DMS53 (cell line): ENCODE measurements at places on chromosomes 12 and 14.

GRCh38 chr14:73476451-73476931 lies 14.2 kb upstream of the RIOX1 start:
- DNase-seq, result no peak

DNA sequence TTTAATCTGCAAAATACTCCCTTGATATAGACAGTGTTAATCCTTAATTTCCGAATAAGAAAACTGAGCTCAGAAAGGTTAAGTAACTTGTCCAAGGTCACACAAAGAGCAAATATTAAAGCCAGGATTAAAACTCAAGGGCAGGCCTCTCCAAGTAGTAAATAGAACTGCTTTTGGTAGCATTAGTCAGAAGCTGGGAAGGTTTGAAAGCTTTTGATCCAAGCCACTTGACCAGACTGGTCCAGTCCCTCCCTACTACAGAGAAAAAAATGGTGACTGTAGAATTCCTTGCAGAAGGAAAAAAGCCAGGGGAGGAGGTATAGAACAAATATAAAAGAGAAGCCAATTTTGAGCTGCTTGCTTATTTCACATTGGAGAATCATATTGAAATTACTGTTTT lies 111.5 kb downstream of the NT5DC3 start:
- peak; percentile 55 for DNase-seq

DNA sequence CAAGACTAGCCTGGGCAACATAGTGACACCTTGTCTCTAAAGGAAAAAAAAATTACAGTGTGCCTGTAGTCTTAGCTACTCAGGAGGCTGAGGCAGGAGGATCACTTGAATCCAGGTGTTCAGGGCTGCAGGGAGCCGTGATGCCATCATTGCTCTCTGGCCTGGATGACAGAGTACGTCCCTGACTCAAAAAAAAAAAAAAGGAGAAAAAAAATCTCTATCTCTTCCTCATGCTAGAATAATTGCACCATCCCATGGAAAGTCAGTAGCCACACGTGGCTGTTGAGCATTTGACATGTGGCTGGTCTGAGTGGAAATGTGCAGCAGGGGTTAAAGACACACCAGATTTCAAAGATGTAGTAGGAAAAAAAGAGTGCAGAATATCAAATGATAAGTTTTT lies 3.8 kb downstream of the RILPL1 start:
- DNase-seq, result no peak

- no peak for DNase-seq
Observed at GRCh38 chr12:124872068-124872719, 8.5 kb upstream of the SCARB1 start.

DNA sequence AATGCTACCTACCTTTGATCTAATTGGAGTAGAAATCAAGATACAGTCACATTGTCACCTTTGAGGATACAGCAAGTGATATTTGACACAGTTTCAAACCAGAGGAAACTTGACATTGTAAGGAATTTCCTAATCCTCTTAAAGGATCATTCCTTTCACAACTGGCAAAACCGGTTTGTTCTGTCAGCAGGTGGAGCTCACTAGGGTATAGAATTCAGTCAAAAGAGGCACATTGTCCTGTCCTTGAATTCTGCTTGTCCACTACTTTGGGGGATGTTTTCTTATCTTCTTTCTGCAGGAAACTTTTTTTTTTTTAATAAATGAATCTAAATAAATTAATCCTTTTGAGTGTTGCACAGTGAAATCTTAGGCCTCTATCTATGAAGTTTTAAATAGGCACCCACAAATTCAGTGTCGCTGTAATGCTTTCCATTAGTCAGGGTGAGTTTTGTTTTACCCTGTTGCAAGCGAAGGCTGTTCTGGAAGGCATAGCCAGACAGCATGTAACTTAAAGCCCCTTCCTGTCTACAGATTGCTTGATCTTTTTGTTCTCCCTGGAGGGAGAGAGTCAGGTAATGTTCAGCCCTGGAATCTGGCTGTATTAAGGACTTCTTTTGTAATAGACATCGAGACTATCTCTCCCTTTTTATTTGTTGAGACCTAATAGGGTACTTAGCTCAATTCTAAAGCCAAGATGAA lies 285.0 kb upstream of the RGS6 start:
- peak; percentile 85 for DNase-seq

- DNase-seq, result peak; percentile 60
Observed at GRCh38 chr12:120639771-120640721, at the start of gene CABP1. TSS of gene CABP1 (plus strand) at chr12:120640626. CDS start at chr12:120640686, 60 bp downstream.

- DNase-seq, result no peak
Observed at GRCh38 chr14:31013841-31014240, 11.6 kb upstream of the AP4S1 start.

- DNase-seq, result peak; percentile 38
Observed at GRCh38 chr14:51527073-51527472, 124.6 kb upstream of the FRMD6 start.

- peak; percentile 84 for DNase-seq
Observed at GRCh38 chr12:113043240-113043639, 13.3 kb upstream of the DTX1 start.
